Stimulated activated CD8-positive, alpha-beta memory T cell treated with anti-CD3 and anti-CD28 coated beads, Interleukin-4, amount 100 ng/mL, for 1 hour (primary cell): ENCODE measurements at places on chromosomes 1 and 21.

DNA sequence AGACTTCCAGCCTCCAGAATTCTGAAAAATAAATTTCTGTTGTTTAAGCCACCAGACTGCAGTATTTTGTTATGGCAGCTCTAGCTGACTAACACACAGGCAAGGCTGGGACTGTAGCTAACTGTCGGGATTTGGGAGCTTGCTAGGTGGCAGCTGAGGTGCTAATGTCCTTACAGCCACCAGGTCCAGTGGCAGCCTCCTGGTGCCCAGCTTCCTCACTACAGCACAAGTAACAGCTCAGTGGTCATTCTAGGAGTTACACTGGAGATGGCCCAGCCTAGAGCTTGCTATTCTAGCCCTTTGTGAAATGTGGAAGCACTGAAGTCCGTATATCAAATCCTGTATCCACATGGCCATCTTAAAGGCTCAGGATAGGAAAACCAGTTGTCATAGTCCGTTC, 4.3 kb upstream of the C1orf115 start:
- DNase-seq, result no peak

- DNase-seq, result no peak
Observed at GRCh38 chr1:190084552-190084951, 393.1 kb downstream of the BRINP3 start.

- no peak for DNase-seq
Observed at GRCh38 chr1:98962156-98962555, 42.5 kb downstream of the PLPPR5 start.

- no peak for DNase-seq
Observed at GRCh38 chr1:21655748-21656147, 13.4 kb downstream of the RAP1GAP start.
